ENCODE measurements at places on chromosomes 4 and X.

- peak; percentile 71 for DNase-seq
These were observed at the start of gene BANK1 for GRCh38 chr4:101790521-101791181. Gene BANK1, plus strand, starts transcription at chr4:101790730. Its CDS starts 151 bp downstream, at chr4:101790881.

DNA sequence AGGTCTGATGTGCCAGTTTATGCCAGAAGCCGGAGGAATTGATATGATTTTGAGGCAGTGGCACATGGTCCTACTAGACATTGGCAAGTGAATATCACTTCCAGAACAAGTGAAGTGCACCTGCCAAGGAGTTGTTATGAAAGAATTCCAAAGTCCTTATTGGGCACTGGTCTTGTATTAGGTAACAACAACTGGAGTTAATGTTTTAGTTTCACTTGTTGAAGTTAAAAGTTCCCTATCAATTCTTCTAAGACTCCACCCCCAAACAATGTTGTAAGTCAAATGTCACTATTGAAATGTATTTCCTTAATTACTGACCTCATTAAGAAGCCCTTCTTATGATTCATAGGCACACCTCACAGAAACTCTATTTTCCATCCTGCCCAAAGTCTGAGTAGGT lies 3.1 kb downstream of the TET2 start:
- no peak for DNase-seq

- no peak for DNase-seq
These were observed 230.7 kb downstream of the SHROOM3 start for GRCh38 chr4:76665721-76666120.

DNA sequence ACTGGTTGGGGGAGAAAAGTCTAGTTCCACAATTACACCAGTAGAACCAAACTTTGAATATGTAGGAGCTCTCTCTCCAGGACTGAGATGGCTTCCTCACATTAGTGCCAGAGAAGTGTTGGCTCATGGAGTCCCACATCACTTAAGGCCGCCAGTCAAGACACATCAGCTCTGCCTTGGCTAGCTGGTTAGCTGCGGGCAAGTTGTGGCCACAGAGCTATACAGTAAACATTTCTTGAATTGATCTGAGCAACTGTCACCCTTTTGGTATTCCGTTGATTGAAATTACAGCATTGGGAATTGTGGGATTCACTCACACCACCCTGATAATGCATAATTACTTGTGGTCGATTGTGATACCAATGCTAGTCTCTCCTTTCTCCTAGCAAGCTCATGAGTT lies 76.2 kb downstream of the LNX1 start:
- no peak for DNase-seq

DNA sequence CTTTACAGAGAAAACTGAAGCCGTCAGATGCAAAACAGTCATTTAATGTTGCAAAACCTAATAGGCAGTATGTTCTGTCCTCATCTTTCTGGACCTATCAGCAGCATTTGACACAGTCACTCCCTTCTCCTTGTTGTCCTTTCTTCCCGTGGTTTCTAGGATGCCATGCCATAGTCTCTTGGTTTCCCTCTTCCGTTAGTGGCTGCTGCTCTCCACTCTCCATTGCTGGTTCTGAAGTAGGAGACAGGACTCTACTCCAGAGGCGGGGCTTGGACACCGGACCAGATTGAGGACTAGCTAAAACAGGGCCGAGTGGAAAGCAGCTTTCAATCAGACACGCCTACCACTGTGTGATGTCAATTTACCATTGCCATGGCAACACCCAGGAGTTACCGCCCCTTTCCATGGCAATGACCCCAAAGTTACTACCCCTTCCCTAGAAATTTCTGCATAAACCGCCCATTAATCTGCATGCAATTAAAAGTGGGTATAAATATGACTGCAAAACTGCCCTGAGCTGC lies 88.8 kb upstream of the CCDC160 start:
- no peak for DNase-seq

DNA sequence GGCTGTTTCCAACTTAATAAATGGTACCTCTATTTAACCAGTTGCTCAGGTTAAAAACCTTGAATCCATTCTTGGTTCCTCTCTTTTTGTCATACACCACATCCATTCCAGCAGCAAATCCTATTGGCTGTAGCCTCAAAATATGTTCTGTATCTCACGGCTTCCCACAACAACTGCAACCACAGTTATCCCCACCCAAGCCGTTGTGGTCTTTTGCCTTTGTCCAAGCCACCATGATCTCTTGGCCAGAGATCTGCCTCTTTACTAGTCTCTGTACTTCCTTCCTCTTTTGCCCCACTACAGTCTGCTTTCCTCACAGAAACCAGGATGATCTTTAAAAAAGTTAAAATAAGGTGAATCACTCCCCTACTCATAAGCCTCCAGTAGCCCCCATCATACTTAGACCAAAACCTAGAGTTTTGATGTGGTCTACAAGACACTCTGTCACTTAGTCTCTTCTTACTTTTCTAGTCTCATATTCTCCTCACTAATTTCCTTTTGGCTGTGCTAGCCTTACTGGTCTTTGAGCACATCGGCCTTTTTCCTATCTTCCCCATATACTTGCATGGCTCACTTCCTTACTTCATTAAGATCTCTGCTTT lies 10.3 kb downstream of the MAOA start:
- DNase-seq, result no peak

DNA sequence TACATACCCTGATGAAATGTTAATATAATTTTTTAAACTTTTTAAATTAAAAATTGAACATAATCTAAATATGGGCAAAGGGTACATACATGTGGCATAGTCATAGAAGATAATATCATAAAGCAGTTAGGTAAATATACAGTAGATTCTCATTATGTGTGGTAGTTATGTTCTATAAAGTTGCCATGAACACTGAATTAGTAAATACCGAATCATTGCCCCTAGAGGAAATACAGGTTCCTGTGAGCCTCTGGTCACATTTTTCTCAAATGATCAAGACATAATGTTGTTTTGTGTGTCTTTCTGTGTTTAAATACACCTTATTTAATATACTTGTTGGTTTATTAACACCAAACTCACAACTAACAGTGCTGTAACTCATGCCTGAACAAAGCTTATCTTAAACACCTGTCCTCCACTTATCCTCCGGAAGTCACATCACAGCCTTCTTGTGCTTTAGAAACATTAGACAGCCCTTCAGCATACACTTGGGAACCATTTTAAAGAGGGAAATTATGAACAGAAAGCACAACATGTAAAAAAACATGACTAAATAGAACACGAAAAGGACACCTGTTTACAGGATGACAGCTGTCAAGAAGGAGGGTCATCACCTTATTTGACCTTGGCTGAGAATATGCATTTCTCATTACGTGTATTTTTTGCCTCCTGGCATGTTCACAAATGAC lies 169.4 kb upstream of the NAP1L5 start:
- no peak for DNase-seq

DNA sequence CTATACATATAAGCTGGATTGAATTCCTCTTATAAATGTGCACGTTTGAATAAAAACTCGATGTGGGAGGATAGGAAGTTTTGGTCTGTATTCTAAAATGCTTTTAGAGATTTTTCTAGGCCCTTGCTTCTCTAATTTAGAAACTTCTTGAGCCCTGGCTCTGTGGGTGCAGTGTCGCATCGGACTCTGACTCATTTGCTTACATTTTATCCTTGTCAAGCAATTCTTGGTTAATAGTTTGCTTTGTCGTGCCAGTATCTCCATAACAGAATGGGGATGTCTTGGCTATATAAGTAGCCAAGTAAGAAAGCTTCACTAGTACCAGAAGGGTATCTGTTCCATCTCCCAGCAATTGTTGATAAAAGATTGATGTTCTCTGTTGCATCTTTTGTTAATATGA lies 10.7 kb downstream of the SGMS2 start:
- DNase-seq, result no peak

GRCh38 chrX:12685541-12685940 lies 105.7 kb upstream of the PRPS2 start:
- DNase-seq, result no peak

GRCh38 chrX:15873566-15873965 lies 19.0 kb upstream of the AP1S2 start:
- DNase-seq, result no peak

DNA sequence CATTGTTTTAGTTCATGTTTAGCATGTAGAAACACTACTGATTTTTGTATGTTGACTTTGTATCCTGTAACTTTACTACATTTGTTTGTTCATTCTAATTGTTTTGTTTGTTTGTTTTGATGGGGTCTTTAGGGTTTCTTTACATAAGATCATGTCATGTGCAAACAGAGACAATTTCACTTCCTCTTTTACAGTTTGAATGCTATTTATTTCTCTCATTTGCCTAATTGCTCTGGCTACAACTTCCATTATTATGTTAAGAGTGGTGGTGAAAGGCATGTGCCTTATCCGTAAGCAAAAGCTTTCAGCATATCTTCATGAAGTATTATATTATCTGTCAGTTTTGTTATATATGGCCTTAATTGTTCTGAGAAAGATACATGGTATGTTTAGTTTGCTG lies 571.1 kb downstream of the PCDH7 start:
- no peak for DNase-seq

- DNase-seq, result no peak
These were observed 87.1 kb downstream of the PPP2R2C start for GRCh38 chr4:6385288-6385687.

GRCh38 chr4:140870427-140870826 lies 114.2 kb upstream of the TBC1D9 start:
- no peak for DNase-seq

DNA sequence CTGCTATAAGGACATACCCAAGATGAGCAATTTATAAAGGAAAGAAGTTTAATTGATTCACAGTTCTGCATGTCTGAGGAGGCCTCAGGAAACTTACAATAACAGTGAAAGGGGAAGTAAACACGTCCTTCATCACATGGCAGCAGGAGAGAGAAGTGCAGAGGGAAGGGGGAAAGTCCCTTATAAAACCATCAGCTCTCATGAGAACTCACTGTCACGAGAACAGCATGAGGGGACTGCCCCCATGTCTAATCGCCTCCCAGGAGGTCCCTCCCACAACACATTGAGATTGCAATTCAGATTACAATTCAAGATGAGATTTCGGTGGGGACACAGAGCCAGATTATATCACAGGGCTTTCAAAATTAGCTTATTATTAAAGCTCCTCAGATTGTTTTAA lies 209.5 kb upstream of the PPP3CA start:
- DNase-seq, result no peak

GRCh38 chr4:156963419-156963818 lies 8.2 kb downstream of the PDGFC start:
- DNase-seq, result no peak

DNA sequence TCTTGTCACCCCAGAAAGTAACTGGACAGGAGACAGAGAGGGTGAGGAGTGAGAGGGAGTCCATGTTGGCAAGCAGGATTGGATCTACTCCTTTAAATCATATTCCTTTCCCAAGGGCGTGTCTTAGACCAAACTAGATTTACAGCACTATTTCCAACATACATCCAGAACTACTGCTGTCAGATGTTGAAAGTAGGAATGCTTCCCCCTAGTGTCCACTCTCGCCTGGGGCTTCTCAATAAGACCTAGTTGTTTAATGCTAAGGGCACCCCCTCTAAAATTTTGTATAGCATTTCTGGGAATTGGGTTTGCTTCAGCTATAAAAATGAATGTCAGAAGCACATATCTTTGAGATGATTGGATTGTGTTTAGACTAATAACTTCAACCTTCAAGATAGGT lies 13.3 kb downstream of the OFD1 start:
- no peak for DNase-seq

DNA sequence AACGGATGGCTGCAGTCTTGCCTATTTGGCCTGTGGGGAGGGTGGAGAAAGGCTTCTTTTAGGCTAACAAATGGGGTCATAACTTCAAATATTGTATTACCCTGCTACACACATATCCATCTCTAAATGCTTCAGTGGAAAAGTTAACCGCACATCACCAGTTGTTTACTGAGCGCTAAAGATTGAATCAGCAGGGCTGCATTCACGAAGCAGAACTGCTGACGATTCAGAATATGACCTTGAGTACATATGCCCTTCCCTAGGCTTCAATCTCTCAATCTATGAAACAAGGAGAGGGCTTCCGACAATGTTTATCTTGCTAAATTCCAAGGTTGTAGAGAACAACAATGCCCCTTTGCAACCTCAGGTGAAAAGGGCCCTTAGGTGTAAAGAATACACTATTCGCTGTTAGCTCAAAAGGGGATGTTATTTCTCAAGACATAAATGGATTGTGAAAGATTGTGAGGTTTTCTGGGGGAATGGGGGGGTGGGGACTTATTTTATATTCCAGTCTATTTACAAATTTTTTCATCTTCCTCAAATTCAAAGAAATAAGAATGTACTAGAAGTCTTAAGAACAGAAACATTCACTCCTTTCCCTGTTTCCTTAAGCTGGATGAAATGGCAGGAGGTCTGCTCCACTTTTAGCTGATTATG lies 2.6 kb upstream of the ATP6AP2 start:
- DNase-seq, result no peak

- no peak for DNase-seq
These were observed 199.5 kb upstream of the HS3ST1 start for GRCh38 chr4:11628093-11628725.

GRCh38 chr4:3472411-3473141 lies 9.5 kb downstream of the DOK7 start:
- DNase-seq, result no peak

DNA sequence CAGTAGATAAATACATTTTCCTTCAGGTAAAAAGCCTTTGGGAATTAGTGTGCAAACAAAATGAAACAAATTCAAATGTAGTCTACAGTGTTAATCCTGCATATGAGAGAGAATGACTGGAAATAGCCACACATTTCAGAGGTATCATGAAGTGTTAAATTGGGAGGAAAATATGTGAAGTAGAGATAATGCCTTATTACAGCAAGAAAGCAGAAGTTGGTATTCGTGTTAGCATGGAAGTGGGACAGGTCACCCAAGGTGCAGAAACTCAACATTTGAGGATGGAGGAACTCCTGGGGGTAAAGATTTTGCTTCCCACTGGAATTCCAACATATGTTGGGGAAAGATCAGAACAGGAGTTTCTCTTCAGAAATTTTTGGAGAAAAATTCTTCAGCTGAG lies 51.3 kb downstream of the EMCN start:
- DNase-seq, result no peak

- no peak for DNase-seq
These were observed 3.5 kb downstream of the EDA2R start for GRCh38 chrX:66635360-66635759.

- DNase-seq, result no peak
These were observed 174.4 kb upstream of the BCOR start for GRCh38 chrX:40272141-40272540.

- no peak for DNase-seq
These were observed 1702.3 kb downstream of the STIM2 start for GRCh38 chr4:28562913-28563312.

GRCh38 chr4:146340798-146341197 lies 126.5 kb downstream of the REELD1 start:
- no peak for DNase-seq

GRCh38 chr4:48602222-48602621 lies 112.2 kb downstream of the ZAR1 start:
- DNase-seq, result no peak

DNA sequence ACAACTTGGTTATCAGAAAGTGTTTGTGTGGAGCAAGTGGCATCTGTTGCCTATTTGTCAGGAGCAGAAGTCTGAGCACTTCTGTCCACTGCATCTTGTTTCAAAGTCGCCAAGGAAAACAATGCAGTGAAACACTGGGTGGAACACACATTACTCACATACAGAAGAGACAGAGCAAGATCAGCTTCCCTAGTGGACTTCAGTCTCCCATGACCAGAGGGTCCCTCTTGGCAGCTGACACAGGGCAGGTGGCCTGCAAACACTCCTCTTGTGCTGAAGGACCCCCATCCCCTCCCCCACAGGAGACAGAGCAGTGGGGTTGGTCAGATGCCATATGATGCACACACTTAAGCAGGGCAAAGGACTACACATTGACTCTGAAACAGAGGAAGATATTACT lies 3.6 kb upstream of the BBS12 start:
- no peak for DNase-seq

All from natural killer cell treated with Interleukin-12 subunit alpha and Interleukin-12 subunit beta and Interleukin-15 and Interleukin-18, amount 100 ng/mL, for 72 hours (primary cell).